ENCODE measurements at places on chromosomes 2 and 18.

- DNase-seq, result no peak
Observed at GRCh38 chr2:3313781-3314375, 63.7 kb downstream of the EIPR1 start.

DNA sequence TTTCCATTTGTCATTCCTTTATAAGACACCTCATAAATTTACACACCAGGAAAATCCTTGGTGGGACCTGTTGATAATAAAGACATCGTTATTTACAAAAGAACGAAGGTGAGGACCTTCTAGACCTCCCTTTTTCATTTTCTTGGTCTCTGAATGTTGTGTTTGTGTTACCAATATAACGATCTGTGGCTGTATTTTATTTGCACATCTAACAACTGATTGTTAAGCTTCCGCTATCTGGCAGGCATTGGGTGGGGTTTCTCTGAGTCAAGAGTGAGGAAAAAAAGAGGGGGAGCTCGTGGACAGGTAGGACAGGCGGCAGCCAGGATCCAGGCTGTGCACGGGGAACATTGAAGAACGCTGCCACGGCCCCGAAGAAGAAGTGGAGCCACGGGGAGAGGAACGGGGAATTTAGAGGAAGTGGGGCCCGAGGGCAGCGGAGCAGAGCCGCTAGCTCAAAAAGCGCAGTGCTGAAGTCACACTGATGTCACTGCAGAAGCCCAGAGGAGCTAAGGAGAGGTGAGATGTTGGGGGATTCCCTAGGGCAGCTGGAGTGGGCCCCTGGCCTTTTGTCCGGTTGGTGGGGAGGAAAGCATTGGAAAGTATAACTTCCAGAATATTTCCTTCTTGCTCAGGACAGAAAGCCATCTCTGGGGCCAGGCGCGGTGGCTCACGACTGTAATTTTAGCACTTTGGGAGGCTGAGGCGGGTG, 20.9 kb upstream of the DNMT3A start:
- DNase-seq, result no peak

GRCh38 chr2:238313289-238313990, 6.9 kb upstream of the TRAF3IP1 start:
- no peak for DNase-seq

- no peak for DNase-seq
Observed at GRCh38 chr2:23237147-23237546, 147.8 kb upstream of the KLHL29 start.

DNA sequence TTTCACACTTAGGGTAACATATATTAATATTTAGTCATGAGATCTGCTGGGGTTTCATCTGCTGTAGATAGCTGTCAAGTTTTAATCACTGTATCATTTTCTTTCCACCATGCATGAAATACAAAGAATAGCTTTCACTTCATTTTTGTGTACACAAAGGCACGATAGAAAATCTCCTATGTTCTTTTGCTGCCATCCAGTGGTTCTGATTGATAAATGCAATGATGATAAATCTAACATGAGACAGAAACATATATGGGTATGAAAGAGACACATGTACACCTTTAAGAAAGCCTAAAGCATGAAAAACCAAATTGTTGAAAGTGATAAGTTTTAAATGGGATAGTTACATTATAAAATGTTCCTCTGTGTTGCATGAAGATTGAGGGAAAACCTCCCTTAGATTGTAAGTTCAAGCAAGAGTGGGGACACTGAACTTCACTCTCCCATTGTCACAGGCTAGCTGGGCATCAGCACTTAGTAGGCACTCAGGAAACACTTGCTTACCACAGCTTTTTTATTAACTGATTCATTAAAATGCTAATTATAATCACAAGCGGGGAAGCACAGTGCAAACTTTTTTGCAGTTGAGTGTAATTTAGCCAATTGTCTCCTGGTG, 31.2 kb downstream of the C1D start:
- DNase-seq, result no peak

DNA sequence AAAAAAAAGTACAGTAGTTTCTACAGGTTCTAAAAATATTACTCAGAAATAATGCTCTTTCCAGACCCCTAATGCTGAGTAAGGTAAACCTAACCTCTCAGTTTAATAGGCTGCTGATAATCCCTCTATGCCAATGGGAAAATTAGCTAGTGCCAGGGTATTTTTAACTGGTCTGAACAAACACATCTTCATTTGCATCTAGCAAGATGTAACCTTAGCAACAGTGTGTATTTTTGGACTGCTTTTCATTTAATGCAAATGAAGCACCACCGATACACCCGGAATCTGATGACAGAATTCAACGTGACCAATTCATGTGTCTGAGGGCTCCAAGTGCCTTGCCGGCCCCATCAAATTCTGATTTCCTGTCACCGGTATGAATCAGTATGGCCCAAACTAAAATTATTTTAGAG, 47.4 kb upstream of the CYRIA start:
- no peak for DNase-seq

All from T1000 (cell line).